Stimulated activated CD8-positive, alpha-beta memory T cell treated with anti-CD3 and anti-CD28 coated beads, Interleukin-4, amount 100 ng/mL, for 1 hour (primary cell): ENCODE measurements at places on chromosomes 1 and 21.

DNA sequence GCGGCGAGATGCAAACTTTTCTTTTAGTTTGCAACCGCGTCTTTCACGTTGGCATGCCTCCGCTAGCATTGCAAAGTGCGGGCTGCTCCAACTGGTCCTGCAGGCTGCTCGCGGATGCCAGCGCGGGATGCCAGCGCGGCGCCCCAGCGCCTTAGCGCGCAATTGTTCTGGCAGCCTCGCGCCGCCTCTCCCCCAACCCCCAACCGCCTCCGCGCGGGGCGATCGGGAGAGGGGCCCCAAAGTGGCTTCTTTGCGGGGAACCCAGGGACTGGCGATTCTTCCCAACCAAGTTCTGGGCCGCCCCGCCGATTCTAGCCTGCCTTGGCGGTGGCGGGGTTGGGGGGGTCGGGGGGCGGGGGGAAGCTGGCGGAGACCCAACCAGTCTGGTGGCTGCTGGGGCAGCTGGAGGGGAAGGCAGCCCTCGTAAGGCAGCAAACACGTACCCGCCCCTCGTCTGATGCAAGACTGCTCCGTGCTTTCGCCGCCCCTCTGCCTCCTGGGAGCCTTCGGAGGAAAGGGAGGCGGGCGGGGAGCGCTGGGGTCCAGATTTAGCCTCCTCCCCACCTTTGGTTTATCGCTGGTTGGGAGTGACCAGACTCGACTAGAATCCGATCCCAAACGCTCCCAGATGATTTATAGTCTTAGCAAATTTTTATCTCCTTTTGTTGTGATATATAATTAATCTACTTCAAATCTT, 756 bp downstream of the PHGDH start:
- DNase-seq, result no peak

DNA sequence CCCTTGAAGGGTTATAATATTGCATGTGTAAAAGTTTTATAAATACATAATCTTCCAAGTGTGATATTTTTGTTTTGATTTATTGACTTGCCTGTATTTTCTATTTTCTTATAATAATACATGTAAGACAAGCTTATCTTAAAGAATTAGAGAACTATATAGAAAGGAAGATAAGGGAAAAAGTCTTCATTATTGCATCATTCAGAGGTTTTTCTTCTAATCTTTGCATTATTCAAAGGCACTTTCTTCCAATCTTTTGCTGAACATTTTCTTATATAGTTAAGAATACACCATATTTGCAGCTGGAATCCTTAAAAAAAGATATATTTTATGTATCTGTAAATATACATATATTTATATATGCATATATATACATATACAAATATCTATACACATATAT, 33.4 kb downstream of the PRRX1 start:
- DNase-seq, result no peak

GRCh38 chr1:12405325-12406210, 175.7 kb downstream of the VPS13D start:
- DNase-seq, result no peak

DNA sequence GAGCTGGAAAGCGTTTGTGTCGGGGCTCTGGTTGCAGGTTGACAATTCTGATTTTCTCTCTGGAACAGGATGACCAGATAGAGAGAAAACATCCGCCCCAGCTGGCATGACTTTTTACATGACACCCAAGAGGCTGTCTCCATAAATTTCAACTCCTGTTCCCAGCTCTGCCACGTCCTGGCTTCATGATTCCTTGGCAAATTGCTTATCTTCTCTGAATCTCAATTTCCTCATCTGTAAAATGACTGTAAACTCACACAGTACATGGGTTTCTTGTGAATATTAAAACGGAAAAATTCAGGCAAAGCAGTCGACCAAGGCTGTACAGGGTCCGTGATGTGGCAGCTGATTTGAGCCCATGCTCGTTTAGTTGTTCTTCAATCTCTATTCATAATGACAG, 572.7 kb downstream of the AJAP1 start:
- no peak for DNase-seq

- no peak for DNase-seq
Observed at GRCh38 chr1:67060811-67061218, 6.9 kb upstream of the SLC35D1 start.

GRCh38 chr1:203273869-203274602, 31.3 kb upstream of the BTG2 start:
- DNase-seq, result no peak

- no peak for DNase-seq
Observed at GRCh38 chr1:231936983-231937775, 310.6 kb downstream of the DISC1 start.

DNA sequence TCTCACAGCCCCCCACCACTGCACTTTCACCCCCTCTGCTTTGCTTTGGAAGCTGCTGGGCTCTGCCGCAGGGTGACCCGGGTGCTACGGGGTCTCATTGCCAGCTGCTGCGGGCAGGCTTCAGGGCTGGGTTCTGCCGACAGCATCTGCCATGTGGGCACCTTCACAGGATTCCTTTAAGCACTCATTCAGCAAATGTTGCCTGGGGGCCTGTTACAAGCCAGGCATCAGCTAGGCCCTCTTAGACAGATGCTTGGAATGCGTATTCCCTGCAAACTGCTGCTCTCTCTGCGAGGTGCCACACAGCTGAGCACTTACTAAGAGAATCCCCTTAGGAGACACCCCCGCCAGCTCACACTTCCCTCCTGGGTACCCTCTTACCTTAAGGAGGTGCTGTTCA, 29.2 kb downstream of the COL16A1 start:
- no peak for DNase-seq

- no peak for DNase-seq
Observed at GRCh38 chr1:29344336-29344735, 108.0 kb downstream of the PTPRU start.

- no peak for DNase-seq
Observed at GRCh38 chr1:160707236-160708064, 4.2 kb downstream of the CD48 start.

DNA sequence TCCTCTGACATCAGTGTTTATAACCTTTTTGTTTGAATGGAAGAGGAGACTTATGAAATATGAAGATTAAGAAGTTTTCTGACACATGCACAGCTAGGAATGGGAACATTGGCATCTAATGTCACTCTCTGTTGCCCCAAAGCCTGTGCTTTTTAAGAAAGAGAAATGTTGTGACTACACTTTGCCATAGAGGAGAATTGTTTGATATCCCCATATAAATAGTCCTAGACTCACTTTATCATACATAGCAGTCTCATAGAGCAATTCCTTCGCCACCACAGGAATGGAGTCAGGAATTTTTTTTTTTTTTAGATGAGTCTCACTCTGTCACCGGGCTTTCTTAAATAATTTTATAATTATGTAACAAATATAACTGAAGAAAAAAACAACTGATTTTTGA, 1.5 kb downstream of the KRTAP21-3 start:
- DNase-seq, result no peak

DNA sequence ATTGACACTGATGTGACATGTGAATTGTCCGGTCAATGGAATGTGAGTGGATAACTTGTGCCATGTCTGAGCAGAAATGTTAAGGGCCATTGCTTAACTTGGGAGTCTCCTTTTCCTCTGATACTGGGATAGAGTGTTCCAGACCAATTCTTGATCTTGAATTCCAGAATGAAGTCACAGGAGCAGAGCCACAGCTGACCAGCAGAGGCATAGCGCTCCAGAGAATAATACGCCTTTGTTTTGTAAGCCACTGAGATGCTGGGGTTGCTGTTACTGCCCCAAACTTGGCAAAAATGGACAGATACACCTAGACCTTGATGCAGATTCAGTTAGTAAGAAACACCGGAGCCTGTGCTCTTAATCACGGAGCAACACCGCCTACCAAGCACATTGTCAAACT, 6.3 kb downstream of the KCNJ6 start:
- DNase-seq, result no peak

- DNase-seq, result no peak
Observed at GRCh38 chr1:180229483-180230415, at the start of gene LHX4. LHX4 (plus strand) TSS chr1:180230264; CDS start chr1:180230530, 266 bp downstream.

DNA sequence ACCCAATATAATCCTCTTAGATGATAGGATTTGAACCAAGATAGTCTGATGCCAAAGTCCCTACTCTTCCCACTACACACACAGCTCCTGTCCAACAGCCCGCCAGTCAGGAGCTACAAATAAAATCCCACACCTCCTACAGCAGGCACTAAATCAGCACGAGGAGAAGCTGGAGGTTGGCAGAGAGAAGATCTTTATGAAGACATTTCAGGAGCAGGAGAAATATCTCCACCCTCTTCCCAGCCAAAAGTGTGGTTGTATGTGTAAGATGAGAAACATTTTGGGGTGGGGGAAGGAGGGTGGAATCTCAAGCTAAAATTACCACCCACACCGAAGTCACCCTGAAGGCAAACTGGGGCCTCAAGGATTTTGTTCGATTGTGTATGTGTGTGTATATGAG, 54.5 kb downstream of the PLXNA2 start:
- no peak for DNase-seq

DNA sequence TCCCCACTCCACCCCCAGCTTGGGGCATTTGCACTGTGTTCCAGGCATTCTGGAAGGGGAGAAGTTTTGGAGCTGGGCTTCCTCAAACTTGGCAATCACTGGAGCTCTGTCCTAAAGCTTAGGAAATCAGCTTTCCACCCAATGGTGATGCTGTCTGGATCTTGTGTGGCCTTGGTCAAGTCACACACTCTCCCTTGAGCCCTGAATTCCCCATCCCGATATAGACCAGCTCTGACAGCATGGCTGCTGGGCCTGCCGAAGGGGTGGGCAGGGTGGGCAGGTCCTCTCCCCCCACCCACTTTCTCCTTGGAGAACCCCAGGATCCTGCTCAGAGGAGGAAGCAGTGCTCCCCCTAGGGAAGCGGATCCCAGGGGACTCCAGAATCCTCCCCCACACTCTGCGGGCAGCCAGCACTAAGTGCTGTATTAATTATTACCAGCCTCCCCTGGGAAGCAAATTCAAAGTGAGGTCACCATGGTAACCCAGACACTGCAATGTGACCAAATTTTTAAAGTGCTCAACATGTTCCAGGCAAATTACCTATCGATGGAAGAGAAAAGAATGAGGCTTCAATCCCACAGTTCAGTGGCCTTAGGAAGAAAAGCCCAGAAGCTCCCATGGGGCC, 21.3 kb upstream of the LDLRAP1 start:
- DNase-seq, result no peak

DNA sequence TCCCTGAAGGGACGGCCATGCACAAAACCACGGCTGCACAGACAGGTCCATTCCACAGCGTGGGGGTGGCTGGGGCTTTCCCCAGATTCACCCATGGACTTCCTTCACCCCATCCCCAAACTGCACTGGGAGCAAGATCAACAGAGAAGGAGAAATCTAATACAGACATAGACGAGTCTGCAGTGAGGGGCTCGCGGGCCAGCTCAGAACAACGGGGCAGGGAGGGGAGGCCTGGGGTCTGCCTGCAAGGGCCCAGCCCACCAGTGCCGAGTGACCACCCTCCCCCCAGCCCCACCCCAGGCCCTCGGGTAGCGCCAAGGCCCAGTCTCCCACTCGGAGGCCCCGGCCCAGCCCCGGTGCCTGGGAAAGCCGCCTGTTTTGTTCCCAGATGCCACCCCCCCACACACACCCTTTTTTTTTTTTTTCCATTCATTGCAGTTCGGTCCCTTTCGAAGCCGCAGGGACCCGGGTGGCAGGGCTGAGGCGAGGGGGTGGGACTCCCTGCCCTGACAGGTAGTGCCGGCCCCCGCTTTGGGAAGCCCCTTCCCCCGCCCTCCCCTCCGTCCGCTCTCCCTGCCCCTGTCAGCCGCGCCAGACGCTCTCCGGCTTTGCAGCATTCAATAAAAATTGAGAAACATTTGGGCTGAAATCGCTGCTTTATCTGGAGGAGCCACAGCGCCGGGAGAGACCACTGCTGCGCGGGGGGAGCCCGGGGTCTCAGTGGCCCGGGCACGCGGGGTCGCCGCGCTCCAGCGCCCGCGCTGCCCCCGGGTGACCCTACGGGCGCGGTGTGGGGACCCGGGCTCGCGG, 543 bp upstream of the EPHB2 start:
- DNase-seq, result no peak
